ENCODE measurements at places on chromosomes 13 and 19.

DNA sequence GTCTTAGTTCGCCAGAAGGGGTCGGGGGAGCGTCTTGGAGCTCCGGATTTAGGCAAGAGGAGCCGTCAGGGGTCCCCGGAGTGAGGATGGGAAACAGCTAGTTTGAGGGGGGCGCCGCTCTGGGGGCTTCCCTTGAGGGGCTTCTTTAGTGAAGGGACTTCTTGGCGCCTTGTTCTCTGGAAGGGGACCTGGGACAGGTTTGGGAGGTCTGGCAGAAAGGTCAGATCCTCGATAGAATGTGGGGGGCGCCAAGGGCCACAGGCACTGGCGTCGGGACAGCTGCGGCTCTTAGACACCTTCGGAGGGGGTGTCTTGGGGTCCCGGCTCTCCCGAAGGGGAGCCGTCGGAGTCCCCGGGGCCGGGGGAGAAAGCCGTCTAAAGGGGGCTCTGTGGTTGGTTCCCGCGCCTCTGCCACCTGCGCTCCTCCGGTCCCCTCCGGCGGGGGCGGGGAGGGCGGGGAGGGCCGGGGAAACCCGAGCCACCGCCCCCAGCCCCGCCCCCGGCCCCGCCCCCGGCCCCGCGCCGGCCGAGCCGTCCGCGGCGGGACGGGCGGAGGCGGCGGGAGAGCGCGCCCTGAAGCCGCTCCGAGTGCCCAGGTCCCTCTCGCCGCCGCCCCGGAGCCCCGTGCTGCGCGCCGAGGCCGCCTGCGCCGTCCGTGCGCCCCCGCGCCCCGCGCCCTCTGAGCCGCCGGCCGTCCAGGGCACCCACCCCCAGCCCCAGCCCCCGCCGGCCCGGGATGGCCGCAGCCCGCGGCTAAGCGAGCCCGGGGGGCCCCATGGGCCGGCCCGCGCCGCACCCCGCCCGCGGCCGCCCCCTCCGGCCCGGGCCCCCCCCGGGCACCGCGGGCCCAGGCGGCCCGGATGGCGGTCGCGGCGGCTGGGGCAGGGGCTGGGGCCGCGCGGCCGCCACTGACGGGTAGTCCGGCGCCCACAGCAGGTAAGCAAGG is at the start of gene NRTN:
NRTN (plus strand) TSS at position 552 of the 946 bp plus-strand sequence. CDS start 19,099 bp downstream, outside the sequence.
- DNase-seq, result no peak

- DNase-seq, result no peak
These were observed 95.0 kb downstream of the RNF17 start for GRCh38 chr13:24858953-24859352.

DNA sequence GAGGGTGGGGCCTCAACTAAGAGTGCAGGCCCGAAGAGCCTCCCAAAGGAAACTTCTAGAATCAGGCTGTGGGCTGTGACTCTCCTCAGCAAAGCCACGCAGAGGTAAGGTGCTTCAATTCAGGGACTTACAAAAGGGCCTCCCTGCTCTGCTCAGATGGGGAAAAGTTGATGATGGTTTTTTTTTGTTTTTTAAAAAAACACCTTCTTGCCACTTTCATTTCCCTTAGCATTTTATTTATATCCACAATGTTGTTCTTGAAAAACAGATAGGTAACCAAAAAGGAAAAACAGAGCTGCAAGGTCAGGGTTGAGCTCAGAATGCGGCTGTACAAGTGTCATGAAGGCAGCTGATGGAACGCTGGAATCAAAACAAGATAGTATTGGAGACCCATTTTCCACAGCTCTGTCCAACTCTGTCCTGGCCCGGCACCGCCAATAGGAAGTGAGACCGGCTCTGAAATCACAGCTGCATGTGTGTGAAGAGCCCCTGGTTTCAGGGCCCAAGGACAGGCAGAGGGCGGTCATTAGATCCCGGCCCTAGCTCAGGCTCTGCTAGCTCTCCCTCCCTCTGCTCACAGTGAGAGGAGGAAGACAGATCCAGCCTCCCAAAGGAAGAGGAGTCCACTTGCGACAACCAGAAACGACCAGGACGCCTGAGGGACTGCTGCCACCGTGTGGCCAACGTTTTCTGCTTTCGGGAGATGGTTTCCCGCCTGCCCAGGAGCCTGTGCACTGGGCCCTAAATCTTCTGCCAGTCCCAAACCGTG is 58.3 kb downstream of the KLF2 start:
- no peak for DNase-seq

- no peak for DNase-seq
These were observed 45.4 kb upstream of the TFDP1 start for GRCh38 chr13:113539176-113539575.

DNA sequence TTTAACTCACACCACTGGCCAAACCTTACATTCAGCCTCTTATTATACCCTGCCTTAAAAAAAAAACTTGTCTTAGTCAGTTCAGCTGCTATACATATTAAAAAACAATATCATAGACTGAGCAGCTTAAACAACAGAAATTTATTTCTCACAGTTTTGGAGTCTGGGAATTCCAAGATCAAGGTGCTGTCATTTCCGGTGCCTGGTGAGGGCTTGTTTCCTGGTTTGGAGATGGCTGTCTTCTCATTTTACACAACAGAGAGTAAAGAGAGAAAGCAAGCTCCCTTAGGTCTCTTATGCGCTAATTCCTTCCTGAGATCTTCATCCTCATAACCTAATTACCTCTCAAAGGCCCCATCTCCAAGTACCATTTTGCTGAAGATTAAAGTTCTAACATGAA is 769.2 kb downstream of the DIAPH3 start:
- no peak for DNase-seq

DNA sequence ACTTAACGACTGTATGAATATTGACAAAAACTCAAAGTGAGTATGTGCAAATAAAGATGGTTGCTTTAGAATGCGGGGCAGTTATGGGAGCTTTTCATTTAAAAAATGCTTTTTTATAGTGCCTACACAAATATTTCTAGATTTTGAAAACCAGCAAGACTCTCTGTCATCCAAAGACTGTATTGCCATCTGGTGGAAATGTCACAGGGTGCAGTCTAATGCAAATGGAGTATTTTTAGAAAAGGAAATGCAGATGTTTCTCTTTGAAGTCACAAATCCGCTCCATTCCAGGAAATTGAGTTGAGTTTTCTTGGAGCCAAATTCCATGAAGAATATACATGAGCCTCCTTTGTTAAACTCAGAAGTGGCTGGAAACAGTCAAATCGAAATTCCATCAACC is 2.3 kb upstream of the C1QTNF9B start:
- no peak for DNase-seq

- no peak for DNase-seq
These were observed 122.0 kb upstream of the ARGLU1 start for GRCh38 chr13:106689906-106690305.

DNA sequence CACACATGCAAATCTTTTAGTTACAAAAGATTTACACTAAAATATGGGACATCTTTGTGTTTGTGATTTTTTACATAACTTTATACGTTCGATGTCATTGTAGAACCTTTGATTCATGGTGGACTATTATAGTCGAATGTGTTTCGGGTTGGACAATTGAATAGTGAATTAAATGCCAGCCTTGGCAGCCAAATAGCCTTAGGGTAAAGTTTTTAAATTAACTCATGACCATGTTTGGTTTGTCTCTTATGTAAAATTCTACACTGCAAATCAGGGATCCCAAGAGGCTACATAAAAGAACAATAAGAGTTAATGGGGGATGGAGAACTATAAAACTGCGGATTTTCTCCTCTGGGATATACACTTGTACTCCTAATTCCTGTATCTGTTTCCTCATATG is 1735.6 kb upstream of the SPRY2 start:
- DNase-seq, result no peak

DNA sequence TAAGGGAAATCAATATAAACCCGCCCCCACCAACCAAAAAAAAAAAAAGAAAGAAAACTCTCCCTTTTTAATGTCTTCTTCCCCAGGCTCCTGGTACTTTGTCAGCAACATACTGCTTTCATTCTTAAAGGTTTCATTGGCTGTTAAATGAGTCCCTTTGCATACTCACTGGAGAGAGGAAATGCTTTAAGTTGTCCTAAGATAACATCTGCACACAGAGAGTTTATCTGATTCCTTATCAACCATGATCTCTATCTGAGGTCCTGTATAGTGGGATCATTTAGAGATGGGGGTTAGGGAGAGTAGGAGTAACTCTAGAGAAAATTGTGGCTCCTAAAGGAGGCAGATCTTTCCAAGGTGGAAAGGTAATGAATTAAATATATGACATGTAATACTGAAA is 156.5 kb downstream of the OXGR1 start:
- no peak for DNase-seq

DNA sequence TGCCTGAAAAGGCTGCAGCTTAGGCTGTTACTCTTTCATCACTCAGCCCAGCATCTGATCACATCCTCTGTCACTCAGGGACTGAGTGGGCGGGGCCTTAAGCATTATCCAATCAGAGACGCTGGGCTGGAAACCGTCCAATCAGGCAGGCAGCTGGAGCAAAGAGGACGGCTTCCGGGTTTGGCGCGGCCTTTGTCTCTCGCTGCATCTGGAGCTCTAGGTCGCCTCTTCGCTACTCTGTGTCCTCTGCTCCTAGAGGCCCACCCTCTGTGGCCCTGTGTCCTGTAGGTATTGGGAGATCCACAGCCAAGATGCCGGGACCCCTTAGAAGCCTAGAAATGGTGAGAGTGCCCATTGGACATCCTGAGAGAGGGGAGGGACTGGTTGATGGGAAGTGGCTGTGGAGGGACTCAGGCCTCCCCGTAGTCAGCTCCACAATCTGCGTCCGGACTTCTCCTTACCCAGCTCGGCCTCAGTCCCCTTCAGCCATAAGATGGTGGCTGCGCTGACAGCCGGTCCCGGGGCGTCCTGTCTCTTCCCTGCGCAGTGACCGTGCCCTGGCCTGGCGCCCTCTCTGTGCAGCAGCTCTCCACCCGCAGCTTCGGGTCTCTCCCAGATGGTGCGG is at the start of gene ZNF486:
ZNF486 (plus strand) TSS at position 195 of the 625 bp plus-strand sequence; CDS start at position 312, 117 bp downstream.
- no peak for DNase-seq

GRCh38 chr19:57816652-57817051 is 1.9 kb upstream of the ZNF552 start:
- DNase-seq, result no peak

DNA sequence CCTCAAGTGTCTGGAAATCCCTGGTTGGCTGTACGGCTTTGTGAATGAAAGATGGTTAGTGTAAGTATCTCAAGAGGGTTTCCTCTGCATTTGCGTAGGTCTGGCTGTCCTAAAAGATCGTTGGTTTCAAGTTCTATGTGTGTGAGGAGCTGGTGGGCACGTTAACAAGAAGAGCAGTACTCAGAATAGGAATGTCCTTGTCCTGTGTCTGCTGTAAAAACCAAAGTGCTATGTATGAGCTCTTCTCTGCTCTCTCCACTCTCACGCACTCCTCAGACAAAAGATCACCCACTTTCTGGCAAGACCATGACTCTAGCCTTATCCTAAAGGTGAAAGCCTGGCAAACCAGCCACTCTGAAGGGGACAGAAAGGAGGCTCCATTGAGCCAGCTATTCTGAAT is 39.1 kb downstream of the USP12 start:
- DNase-seq, result no peak

- no peak for DNase-seq
These were observed 91.1 kb upstream of the SOX1 start for GRCh38 chr13:111975539-111976473.

- DNase-seq, result no peak
These were observed 425.4 kb downstream of the DCT start for GRCh38 chr13:94053986-94054593.

DNA sequence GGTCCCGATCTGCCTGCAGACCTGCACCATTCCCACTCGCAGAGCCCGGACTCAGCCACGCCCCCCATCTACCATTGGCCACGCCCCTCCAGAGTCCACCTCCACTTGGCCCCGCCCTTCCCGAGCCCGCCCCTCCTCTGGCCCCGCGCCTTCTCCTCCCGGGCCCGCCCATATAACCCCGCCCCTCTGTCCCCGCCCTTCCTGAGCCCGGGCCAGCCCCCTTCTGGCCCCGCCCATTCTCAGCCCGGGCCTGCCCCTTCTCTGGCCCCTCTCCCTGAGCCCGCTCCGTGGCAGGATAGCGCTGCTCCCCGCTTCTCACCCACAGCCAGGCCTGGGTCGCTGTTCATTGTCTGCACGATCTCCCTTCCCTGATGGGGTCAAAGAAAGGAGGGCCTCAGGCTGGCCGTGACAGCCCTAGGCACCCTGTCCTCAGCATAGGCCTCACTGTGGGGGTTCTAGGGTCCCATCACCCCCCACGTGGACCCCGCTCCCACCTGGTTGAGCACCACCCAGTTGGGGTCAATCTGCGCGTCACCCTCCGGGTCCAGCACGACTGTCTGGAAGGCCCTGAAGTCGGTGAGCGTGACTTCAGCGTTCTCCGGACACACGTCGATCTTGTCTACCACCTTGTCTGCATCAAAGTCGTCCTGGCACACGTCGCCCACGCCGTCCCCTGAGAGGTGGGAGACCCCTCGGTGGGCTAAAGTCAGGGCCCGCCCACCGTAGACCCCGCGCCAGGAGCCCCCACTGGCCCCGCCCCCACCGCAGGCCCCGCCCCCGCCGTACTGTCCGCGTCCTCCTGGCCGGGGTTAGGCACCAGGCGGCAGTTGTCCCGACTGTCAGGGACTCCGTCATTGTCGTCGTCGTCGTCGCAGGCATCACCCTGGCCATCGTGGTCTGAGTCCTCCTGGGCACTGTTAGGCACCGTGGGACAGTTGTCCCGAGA is 5.7 kb downstream of the COMP start:
- DNase-seq, result no peak

GRCh38 chr13:73521290-73521624 is 462.5 kb downstream of the KLF5 start:
- DNase-seq, result no peak

DNA sequence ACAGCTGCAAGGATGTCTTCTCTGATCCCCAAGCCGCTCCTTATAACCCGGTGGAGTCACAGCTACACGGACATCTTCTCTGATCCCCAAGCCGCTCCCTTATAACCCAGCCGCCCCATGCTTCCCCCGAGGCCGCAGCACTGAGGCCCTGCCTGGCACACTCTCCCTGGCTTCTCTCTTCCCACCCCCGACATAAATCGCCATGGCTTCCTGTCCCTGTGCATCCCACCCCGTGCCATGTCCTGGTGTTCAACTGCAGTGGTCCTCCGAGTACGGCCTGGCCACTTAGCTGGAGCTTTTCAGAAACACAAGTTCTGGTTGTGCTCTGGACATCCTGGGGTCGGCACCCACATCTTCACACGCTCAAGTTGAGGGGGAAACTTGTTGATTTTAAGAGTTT is 60.4 kb downstream of the RASA3 start:
- DNase-seq, result no peak

- no peak for DNase-seq
These were observed 39.3 kb downstream of the MBNL2 start for GRCh38 chr13:97261254-97262005.
